Jurkat, Clone E6-1 (cell line): ENCODE measurements at places on chromosomes 1 and 21.

- no peak for DNase-seq
These were observed 2.5 kb upstream of the TTLL10 start for GRCh38 chr1:1171161-1171545.

- DNase-seq = peak; percentile 22
These were observed 62.4 kb downstream of the BACH1 start for GRCh38 chr21:29360799-29361765.

DNA sequence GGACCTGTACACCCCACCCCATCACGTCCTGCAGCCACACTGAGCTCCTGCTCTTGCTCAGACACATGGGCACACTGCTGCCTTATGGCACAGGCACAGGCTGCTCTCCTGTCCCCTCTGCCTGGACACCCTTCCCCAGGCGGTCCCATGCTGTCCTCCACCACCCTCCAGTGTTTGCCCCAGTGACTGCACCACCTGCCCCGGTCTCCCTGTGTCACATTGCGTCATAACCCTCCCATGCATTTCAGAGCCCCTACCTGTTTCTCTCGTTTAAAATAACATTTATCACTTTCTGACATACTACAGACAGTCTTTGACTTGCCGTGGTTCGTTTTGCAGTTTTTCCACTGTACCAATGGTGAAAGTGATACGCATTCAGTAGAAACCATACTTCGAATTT is 159.2 kb downstream of the CAMTA1 start:
- DNase-seq = no peak

DNA sequence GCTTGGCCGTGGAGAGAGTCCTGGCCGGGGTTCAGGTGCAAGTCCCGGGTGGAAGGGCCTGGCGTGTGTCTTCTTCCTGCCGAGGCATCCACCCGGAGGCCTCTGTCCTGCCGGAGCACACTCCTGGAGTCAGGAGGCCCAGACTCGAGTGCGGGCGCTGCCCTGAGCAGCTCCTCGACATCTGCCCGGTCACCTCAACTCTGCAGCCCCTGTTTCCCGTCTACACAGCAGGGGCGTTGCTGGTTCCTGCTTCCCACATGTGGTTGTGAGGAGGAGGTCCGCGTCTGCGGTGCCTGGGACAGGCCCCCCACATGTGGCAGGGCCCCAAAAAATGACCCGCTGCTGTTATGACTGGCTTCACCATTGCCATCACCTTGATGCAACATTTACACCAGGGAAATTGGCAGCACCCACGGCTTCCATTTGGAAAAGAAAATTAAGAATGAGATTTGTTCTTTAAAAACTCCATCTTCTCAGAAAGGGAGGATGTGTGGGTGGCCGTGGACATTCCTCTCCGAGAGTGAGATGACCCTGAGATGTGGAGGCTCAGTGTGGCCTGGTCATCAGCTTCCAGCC is 169.8 kb downstream of the PRDM16 start:
- DNase-seq = no peak

GRCh38 chr1:59443310-59443709 is 146.4 kb downstream of the FGGY start:
- DNase-seq = no peak

DNA sequence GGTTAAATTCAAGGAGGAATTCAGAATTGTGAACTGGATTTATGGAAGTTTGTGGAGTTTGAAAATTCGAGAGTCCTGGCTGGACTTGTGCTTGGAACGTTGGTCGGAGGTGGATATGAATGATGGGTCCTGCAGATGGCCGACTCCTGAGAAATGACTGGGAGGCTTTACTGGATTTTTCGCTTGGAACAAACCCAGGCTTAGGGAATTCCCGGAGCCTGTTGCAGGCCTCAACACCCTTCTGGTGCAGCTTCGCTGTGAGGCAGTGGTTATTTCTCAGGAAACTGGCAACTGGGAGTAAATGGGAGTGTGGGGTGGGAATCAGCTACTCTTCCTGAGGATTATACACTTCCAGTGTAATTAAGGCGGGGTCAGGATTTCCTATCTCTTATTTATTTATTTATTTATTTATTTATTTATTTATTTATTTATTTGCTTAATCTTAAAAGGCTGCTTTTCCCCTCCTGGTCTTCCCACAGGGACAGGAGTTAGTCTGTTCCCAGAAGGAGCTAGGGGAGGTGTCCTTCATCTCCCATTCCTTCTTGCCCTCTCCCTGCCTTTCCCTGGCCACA is 21.1 kb downstream of the MAPKAPK2 start:
- no peak for DNase-seq

DNA sequence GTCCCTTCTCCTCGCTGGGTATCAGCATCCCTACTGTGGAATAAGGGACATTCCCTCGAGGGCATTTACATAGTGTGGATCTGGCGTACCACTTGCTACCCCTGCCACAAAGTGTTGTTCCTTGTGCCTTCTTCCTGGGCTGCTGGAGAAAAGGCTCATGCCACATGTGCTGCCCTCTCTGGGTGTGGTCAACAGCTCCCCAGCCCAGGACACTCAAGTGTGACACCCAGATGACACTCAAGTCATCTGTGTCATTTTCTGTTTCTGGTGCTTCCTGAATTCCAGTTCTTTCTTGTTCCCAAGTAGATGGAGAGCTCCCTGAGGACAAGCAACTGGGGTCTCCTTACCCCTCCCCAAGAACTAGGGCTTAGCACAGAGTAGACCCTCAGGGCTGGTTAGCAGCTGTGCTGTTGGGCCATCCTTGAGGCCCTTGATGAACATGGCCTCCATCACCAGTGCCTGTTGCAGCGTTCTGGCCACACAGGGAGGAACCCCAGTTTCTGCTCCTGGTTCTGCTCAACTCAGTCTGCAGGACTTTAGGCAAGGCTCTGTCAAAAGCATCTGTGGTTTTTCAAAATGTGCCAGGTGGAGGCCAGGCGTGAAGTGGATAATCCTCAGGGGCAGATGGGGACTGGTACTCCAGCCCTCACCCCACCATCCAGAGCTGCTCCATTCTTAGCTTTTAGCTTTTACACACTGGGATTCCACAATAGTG is 49.0 kb upstream of the CLIC4 start:
- no peak for DNase-seq

GRCh38 chr1:47483651-47484050 is 45.8 kb downstream of the FOXD2 start:
- DNase-seq = no peak

- DNase-seq = no peak
These were observed 21.1 kb downstream of the LMOD1 start for GRCh38 chr1:201925301-201925567.

GRCh38 chr1:169390303-169390702 is 22.3 kb downstream of the BLZF1 start:
- no peak for DNase-seq

DNA sequence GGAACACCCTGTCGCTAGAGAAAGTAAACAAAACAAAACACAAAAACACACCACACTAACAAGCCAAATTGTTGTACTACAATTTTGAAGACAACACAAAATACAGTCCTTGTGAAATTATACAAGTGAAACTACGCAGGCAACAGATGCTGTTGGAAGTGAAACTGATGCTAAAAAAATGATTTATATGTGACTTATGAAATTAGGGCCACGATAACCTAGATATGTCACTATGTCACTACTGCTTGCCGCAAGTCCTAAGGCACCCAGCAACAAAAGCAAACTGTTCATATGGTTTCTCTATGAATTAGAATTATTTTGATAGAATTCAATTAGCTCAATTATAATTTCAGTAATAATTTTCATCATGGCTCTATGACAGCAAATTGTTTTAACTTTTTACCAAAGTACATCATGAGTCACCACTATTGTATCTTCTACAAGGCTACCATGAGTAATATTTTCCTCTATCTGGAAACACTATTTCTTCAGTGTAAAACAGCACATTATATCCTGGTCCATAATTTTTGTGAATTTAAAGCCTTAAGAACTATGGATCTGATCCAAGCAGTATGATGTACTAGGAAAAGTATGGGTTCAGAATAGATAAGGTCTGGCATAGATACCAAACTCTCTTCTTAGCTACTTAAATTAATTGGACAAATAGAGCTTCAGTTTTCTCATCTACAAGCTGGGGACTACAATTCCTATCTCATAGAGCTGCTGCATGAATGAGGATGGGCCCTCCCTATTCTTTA is 216.3 kb downstream of the COL11A1 start:
- no peak for DNase-seq

DNA sequence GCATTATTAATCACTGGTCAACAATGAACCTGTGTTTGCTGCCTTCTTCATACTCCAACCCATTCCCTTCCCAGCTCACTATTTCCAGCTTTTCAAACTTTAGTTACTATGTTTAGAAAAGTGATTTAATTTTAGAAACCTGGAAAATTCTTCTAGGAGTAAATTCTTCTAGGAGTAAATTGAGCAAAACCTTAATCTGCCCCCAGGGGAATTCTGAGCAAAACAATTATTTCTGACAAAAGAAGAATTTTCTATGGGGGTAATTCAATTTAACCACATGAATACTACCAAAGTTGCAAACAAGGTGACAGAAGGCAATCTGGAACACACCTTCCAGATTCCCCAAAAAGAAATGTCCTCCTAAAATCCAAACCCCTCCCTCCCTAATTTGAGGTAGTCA is 1.8 kb downstream of the LUZP1 start:
- no peak for DNase-seq

DNA sequence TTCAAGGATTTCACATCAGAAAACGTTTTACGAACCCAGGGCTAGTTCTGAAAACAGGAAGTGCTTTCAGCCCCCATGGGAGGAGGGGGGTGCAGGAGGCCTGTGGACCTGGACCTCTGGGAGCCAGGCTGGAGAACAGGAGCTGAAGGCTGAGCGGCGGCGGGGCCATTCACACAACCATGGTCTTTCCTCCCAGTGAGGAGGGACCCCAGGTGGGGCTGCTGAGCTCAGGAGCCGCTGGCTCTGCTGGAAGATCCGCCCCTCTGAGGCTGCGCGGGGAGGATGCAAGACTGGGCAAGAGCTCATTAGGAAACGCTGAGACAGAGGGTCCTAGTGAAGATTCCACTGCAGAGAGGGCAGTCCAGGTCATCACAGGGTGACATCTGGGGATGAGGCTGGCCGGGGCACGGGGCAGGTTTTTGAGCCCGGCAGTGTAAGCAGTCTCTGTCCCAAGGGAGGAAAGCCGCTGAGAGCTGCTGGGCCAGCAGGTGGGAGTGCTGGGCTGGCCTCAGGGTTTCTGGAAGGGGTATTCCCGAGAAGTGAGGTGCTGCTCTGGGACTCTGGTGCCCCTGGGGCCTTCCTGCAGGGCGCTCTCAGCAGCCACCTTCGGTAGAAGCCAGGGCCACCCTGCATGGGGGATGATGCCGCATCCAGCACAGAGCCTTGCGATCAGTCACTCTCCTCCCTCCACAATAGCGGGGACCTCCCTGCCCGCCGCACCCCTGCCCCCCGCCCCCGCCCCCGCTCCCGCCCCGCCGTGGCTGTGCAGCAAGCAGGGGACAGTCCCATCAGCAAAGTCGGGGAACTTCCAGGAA is 7.5 kb downstream of the MX2 start:
- DNase-seq = no peak

DNA sequence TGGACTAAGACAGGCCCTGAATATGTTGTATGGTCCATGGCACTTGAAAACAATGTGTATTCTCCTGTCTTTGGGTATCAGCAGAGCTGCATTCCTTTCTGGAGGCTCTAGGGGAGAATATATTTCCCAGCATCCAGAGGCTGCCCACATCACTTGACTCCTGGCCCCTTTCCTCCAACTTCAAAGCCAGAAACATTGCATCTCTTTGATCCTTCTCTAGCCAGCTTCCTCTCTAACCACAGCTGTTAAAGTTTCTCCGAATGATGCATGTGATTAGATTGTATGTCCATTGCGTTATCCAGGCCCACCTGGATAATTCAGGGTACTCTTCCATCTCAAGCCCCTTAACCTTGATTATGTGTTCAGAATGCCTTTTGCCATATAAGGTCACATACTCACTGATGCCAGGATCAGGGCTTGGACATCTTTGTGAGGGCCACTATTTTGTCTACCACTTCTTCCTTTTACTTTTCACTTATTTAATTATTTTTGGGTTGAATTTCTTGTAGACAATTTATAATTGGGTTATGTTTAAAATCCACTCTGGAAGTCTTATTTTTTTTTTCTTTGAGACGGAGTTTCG is 5.3 kb downstream of the CHD1L start:
- DNase-seq = no peak

DNA sequence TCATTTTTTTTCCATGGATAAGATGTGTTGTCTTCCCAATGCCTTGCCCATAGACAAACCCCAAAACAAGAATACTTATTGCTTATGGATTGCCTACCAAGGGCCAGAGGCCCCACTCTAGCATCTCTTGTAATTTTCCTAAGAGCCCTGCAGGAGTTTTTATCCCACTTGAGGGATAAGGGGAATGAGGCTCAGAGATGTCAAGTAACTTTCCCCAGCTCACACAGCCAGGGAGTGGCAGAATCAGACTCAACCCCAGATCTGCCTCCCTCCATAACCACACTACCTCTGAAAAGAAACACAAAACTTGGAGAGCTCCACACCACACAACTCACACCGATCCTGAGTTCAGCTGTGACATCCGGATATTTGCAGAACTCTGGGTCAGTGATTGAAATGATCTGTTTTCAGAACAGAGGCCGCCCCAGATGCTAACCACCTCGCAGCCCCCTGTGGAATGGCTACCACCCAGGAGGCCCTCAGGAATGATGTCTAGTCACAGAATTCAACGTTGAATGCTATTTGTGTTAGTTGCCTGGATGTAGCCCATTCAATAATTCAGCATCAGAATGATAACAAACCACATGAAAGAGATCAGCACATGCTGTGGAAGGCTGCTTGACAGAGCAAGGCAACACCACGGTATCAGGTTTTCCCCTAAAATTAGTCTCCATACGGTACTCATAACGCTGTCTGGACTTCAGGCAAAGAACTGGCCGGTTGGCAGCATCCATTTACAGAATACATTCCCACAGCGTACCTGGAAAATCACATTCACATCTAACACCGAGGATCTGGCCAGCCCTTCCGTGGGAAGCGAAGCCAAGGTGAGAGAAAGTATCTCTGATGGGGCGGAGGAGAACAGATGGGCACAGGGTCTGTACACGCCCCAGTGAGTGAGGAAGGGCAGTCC is 231.9 kb downstream of the TOMM20 start:
- no peak for DNase-seq

DNA sequence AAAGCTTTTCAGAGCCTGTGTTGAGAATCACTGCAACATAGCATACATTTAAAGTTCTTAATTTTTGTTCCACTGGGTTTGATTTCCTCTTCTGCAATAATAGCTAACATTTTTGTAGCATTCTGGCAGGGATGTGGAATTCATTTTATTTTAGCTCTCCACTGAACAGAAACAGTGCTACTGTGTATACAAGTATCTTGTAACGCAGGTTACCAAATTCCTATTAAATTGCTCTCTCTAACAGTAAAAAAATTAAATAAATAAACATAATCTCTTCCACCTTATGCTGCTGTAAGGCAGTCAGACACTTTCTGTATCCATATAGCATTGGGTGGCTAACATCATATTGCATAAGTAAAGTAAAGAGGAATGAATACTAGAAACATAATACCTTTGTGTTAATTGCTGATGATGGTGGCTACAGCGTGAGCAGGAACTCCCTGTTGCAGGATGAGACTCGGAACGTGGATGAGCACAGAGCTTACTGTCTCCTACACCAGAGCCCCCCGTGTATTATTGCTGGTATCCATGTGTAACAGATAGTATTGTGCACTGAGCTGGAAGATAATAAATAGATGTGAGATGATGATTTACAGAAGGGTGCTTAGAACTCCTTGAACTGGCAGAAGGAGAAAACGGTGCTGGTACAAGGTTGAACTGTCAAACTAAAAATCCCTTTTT is 276.9 kb upstream of the SNX7 start:
- no peak for DNase-seq
